ENCODE measurements at places on chromosomes 3 and 15. TPM values are rescaled to one million over a fixed set of nuclear protein-coding genes. Genes with fewer than 3 reads are reported as not detected.

CLSTN2 gene
- total RNA-seq = 0.14 TPM

LIPC gene
- 1.1 TPM for total RNA-seq

CPNE9 gene
- total RNA-seq = not detected

LRRFIP2 gene
- 110 TPM for total RNA-seq

- no peaks in the 10 kb centered on the region for H3K27me3 ChIP-seq
- H3K4me1 ChIP-seq = peaks cover 11% of the 10 kb centered on the region
- H3K27ac ChIP-seq = no peak overlapping the region
- H3K36me3 ChIP-seq = no peaks in the 10 kb centered on the region
- peak; percentile 80 for DNase-seq
Observed at GRCh38 chr3:47370887-47371697, 9.7 kb upstream of the PTPN23 start.

GRCh38 chr3:46667061-46667621 lies 26.3 kb downstream of the ALS2CL start:
- no peaks in the 10 kb centered on the region for H3K27me3 ChIP-seq
- H3K4me1 ChIP-seq = no peaks in the 10 kb centered on the region
- H3K36me3 ChIP-seq = no peaks in the 10 kb centered on the region
- H3K27ac ChIP-seq = no peak overlapping the region

DNA sequence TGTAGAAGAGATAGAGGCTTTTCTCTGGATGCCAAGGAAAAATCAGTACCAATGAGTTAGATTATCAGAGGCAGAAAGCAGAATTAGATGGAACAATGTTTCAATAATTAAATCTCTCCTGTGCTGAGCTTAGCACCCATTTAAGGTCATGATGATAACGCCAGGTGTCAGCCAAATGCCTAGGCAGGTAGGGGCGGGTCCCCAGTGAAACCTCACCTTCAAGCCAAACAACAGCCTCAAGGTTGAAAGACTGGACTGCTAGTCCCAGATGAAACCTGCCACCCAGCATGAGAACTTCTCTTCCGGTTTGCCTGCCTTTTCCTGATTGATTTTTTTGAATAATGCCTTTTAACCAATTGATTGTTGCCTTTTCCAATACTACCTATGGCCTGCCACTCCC lies 363.0 kb downstream of the PLOD2 start:
- H3K27me3 ChIP-seq = no peaks in the 10 kb centered on the region
- no peaks in the 10 kb centered on the region for H3K36me3 ChIP-seq
- no peak overlapping the region for H3K27ac ChIP-seq
- H3K4me1 ChIP-seq = no peaks in the 10 kb centered on the region

- no peak overlapping the region for H3K4me3 ChIP-seq
- H3K27me3 ChIP-seq = no peaks in the 10 kb centered on the region
Observed at GRCh38 chr15:95170561-95171380, 939.4 kb downstream of the MCTP2 start.

- H3K27me3 ChIP-seq = no peaks in the 10 kb centered on the region
- no peak overlapping the region for H3K27ac ChIP-seq
- no peak overlapping the region for H3K4me3 ChIP-seq
- no peaks in the 10 kb centered on the region for H3K36me3 ChIP-seq
Observed at GRCh38 chr15:79798311-79798710, 98.5 kb downstream of the MTHFS start.

- DNase-seq = no peak
- H3K4me3 ChIP-seq = no peak overlapping the region
- no peaks in the 10 kb centered on the region for H3K4me1 ChIP-seq
- H3K36me3 ChIP-seq = peaks cover 46% of the 10 kb centered on the region
Observed at GRCh38 chr15:49881866-49882265, 237.2 kb downstream of the ATP8B4 start.

DNA sequence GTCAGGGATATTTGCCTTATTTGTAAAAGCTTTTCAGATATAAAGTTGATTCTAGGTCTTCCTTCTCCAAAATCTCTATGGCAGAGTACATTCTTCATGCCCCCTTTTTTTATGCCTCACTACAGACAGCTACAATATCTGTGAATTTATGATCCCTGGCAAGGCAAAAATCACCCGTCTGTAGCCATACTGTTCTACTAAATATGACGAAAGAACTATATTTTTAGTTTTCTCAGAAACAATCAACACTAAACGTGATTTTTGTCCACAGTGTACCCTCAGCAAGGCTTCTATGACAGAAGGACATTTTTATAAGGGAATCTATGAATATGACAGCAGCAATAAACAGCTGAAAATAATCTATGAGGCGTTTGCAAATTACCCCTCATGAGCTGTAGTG lies 12.7 kb downstream of the LRTM1 start:
- no peaks in the 10 kb centered on the region for H3K36me3 ChIP-seq
- no peak overlapping the region for H3K4me3 ChIP-seq
- no peaks in the 10 kb centered on the region for H3K27me3 ChIP-seq

DNA sequence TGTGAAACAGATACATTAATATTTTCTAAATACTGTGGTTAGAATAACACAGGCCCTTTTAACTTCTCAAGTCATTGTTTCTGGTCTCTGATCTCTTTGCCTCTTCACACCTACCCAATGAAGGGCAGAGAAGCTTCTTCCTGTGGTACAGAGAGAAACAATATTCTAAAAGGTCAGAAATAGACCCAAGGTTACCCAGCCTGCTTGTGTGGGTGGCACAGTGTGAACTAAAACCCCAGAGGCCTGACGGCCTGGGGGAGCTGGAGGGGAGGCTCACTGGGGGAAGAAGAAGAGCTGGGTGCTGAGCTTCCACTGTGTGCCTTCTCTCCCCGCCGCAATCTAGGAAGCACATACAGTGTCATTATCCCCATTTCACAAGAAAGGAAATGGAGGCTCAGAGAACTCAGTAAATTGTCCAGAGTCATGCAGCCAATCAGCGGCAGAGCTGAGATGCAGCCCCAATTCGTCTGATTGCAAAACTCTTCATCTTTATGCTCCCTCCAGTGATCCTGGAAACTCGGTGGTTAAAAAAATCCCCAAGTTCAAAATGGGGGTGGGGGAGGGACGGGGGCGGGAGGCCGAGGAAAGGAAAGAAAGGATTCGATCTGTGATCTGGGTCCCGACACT lies 64.1 kb upstream of the HEG1 start:
- peaks cover 72% of the 10 kb centered on the region for H3K4me1 ChIP-seq
- H3K27me3 ChIP-seq = no peaks in the 10 kb centered on the region
- no peak overlapping the region for H3K4me3 ChIP-seq

DNA sequence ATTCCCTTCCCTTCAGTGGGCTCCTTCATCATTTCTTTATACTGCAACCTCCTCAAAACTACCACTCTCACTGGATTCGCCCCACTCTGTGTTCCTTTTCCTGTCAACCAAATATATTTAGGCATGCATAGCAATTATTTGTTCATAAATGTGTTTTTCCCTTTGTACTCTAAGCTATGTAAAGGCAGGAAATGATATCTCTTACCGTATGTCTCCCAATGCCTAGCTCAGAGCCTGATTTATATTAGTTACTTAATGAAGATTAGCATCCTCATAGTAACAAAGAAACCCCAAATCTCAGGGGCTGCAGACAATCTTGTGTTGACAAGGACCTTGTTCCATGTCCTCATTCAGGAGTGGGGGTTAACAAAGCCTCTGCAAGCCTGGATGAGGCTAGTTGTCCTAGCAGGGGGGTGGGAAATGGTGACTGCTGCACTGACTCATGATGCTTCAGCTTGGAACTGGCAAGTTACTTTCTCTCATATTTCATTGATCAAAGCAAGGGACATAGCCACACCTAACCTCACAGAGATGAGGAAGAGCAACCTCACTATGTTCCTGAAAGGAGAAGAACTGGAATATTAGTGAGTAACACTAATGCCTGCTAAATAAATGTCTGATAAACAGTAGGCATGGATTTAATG lies 15.2 kb downstream of the PHLDB2 start:
- H3K4me1 ChIP-seq = peaks cover 4% of the 10 kb centered on the region
- H3K4me3 ChIP-seq = no peak overlapping the region
- DNase-seq = no peak

DNA sequence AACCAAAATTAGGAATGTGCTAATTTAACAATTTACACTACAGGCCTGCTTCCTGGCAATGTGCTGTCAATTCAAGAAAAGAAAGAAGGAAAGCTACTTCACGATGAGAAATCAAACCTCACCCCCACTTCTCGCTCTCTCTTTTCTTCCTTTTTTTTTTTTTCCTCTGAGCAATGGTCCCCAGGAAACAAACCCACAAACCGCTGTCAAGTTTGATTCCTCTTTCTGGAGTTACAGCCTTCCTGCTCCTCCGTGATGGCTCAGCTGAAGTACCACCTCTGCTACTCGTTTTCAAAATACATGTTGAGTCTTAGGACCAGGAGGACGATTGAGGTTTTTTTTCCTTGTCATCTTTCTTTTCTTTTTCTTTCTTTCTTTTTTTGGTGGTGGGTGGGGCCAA lies 3.4 kb upstream of the TRIM71 start:
- no peak for DNase-seq
- no peaks in the 10 kb centered on the region for H3K36me3 ChIP-seq
- peaks cover 48% of the 10 kb centered on the region for H3K27me3 ChIP-seq

DNA sequence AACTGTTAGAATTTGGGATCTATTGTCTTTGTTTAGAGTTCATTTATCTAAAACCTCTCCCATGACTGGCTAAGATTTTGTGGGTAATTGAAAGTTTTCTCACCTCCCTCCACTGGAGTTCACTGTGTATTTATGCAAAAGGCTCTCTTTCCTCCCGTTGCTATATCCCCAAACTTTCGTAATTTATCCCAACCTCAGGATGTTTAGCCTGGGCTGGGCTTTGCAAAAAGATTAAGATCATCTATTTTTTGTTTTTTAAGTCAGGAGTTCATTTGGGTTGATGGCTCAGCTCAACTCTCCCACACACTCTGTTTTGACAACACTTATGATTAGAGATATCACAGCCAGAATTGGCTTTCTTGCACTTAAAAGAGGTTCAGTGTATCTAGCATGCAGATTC lies 27.0 kb downstream of the SUCNR1 start:
- H3K27ac ChIP-seq = no peak overlapping the region
- H3K36me3 ChIP-seq = no peaks in the 10 kb centered on the region

- H3K27me3 ChIP-seq = no peaks in the 10 kb centered on the region
- no peaks in the 10 kb centered on the region for H3K4me1 ChIP-seq
- H3K36me3 ChIP-seq = no peaks in the 10 kb centered on the region
- no peak overlapping the region for H3K4me3 ChIP-seq
- no peak for DNase-seq
Observed at GRCh38 chr3:101950510-101950909, 101.2 kb downstream of the NFKBIZ start.

DNA sequence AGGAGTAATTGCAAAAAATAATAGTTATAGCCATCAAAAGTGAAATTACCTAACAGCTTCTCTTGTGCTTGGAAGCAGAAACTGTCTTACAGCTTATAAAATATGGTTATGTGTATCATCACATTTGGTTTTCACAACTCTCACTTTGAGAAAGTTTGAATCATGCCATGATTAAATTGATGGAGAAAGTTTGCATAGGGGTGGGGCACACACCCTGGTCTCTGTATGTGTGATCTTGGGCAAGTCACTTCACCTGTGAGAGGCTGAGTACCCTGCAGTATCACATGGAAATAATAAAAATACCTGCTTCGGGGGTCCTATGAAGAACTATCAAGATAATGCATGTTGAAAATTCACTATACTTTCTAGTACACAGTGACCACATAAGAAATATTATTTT lies 471.4 kb downstream of the RAP2B start:
- DNase-seq = no peak
- H3K27ac ChIP-seq = no peak overlapping the region
- no peaks in the 10 kb centered on the region for H3K27me3 ChIP-seq
- no peaks in the 10 kb centered on the region for H3K36me3 ChIP-seq

GRCh38 chr15:45174069-45174468 lies 13.7 kb downstream of the SHF start:
- no peaks in the 10 kb centered on the region for H3K27me3 ChIP-seq
- H3K36me3 ChIP-seq = no peaks in the 10 kb centered on the region
- H3K4me3 ChIP-seq = no peak overlapping the region
- H3K4me1 ChIP-seq = no peaks in the 10 kb centered on the region

- H3K4me1 ChIP-seq = peaks cover 3% of the 10 kb centered on the region
- H3K27ac ChIP-seq = no peak overlapping the region
- no peaks in the 10 kb centered on the region for H3K27me3 ChIP-seq
- H3K36me3 ChIP-seq = no peaks in the 10 kb centered on the region
Observed at GRCh38 chr3:39810647-39811161, 1.3 kb downstream of the MYRIP start.

DNA sequence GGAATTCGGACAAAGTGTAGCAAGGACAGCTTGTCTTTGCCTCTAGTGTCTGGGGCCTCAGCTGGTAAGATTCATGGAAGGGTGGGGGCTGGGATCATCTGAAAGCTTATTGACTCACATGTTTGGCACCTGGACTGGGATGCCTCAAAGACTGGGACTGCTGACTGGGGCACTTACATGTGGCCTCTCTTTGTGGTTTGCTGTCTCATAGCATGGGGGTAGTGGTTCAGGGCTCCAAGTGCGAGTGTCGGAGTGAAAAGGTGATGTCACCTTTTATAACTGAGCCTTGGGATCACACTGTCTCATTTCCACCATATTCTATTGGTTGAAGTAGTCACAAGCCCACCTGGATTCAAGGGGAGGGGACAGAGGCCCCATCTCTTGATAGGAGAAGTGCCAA lies 6.8 kb downstream of the MFSD1 start:
- peaks cover 6% of the 10 kb centered on the region for H3K4me1 ChIP-seq
- no peak overlapping the region for H3K4me3 ChIP-seq
- peak overlapping the region; percentile 6 for H3K27ac ChIP-seq
- H3K27me3 ChIP-seq = no peaks in the 10 kb centered on the region
- peaks cover 50% of the 10 kb centered on the region for H3K36me3 ChIP-seq

GRCh38 chr3:149783576-149783975 lies 8.8 kb downstream of the ANKUB1 start:
- H3K4me3 ChIP-seq = no peak overlapping the region
- H3K36me3 ChIP-seq = no peaks in the 10 kb centered on the region
- H3K4me1 ChIP-seq = peaks cover 25% of the 10 kb centered on the region
- no peak for DNase-seq

GRCh38 chr15:40182358-40183029 lies 21.6 kb downstream of the BUB1B start:
- H3K4me3 ChIP-seq = no peak overlapping the region
- no peaks in the 10 kb centered on the region for H3K27me3 ChIP-seq
- DNase-seq = no peak
- no peaks in the 10 kb centered on the region for H3K4me1 ChIP-seq

DNA sequence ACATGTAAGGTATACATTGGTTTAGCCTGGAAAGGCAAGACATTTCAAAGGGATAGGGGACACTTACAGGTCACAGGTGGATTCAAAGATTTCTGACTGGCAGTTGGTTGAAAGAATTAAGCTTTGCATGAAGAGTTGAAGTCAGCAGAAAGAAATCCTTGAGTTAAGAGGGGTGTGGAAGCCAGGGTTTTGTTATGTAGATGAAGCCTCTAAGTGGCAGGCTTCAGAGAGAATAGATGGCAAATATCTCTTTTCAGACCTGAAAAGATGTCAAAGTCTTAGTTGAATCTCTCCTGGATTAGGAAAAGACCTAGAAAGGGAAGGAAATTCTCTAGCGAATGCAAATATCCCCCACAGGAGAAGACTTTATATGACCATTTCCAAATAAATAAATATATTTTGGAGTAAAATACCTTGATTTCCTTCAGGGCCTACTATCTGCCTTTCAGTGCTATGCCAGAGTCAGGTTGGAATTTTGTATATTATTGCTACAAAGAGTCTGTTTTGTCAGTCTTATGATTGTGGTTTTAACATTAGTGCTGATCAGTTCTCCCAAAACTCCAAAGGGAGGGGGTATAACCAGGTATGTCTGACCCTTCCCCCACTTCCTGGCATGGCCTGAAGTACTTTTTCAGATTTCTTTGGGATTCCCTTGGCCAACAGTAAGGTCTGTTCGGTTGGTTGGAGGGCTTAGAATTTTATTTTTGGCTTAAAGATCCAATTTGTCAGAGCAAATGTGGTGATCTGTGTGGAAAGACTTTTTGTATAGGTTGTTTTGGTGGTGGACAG lies 286.4 kb downstream of the LRTM1 start:
- no peaks in the 10 kb centered on the region for H3K4me1 ChIP-seq
- H3K4me3 ChIP-seq = no peak overlapping the region
- no peaks in the 10 kb centered on the region for H3K27me3 ChIP-seq
- no peak overlapping the region for H3K27ac ChIP-seq
- no peak for DNase-seq
- H3K36me3 ChIP-seq = no peaks in the 10 kb centered on the region
